ENCODE measurements at places on chromosomes 1 and 21.

DNA sequence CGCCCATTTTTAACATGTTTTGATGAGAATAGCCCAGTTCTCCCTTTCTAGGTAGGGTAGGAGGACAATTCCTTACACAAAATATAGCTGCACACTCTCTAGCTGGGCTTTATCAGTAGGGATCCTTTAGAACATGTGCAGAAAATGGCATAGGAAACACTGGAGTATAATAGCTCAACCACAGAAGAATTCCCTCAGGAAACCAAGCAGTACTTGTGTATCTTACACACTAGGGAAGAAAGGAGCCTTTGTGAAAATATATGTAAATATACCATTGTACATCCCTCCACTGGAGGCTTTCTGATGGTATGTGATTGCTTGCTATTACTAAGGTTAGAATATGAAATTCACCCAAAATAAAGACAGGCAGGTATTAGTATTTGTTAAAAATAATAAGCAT is 153.5 kb downstream of the LRRC40 start:
- DNase-seq = no peak
- H3K4me1 ChIP-seq = no peaks in the 10 kb centered on the region
- no peaks in the 10 kb centered on the region for H3K36me3 ChIP-seq
- H3K27ac ChIP-seq = no peak overlapping the region

- H3K4me1 ChIP-seq = peaks cover 7% of the 10 kb centered on the region
- DNase-seq = peak; percentile 94
- H3K36me3 ChIP-seq = no peaks in the 10 kb centered on the region
- peak within 1 kb of the TSS; percentile 92 for H3K27ac ChIP-seq
- H3K4me3 ChIP-seq = peak within 1 kb of the TSS; percentile 65
Observed at GRCh38 chr1:9128520-9129265, at the start of gene GPR157. Gene GPR157, minus strand, starts transcription at chr1:9129102. Its CDS starts 75 bp downstream, at chr1:9129027.

DNA sequence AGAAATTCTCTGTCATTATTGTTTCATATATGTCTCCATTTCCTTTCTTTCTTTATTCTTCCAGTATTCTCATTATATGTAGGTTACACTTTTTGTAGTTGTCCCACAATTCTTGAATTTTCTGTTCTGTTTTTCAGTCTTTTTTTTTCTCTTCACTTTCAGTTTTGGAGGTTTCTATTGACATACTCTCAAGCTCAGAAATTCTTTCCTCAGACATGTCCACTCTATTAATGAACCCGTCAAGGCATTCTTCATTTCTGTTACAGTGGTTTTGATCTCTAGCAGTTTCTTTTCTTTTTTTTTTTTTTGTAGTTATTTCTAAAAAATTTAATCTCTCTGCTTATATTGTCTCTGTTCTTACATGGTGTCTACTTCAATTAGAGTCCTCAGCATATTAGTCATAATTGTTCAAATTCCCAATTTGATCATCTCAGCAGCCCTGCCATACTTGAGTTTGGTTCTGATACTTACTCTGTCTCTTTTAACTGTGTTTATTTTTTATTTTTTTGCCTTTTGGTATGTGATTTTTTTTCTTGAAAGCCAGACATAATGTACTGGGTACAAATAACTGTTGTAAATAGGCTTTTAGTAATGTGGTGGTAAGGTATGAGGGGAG is 49.5 kb upstream of the KCNK2 start:
- no peak overlapping the region for H3K4me3 ChIP-seq
- no peak for DNase-seq
- no peaks in the 10 kb centered on the region for H3K36me3 ChIP-seq
- no peak overlapping the region for H3K27ac ChIP-seq
- no peaks in the 10 kb centered on the region for H3K4me1 ChIP-seq
- H3K27me3 ChIP-seq = no peaks in the 10 kb centered on the region

GRCh38 chr1:151967091-151967490 is 26.6 kb downstream of the S100A10 start:
- no peak for DNase-seq
- no peaks in the 10 kb centered on the region for H3K36me3 ChIP-seq
- no peak overlapping the region for H3K27ac ChIP-seq
- no peaks in the 10 kb centered on the region for H3K27me3 ChIP-seq
- peaks cover 9% of the 10 kb centered on the region for H3K4me1 ChIP-seq
- H3K4me3 ChIP-seq = no peak overlapping the region

DNA sequence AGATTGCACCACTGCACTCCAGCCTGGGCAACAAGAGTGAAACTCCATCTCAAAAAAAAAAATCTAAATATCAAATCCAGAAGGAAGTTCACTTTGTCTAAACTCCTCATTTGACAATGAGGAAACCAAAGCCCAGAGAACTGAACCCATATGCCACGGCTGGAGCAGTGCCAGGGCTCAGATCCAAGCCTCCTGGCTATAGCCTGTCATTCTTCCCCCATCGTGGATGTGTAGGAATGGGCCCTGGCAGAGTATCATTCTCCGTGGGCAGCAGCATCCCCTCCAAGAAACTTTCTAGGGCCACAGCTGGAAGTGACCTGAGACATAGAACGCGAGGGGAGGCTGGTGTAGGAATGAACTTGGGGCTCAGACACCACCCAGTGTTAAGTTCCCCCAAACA is 47.2 kb downstream of the CAPN9 start:
- no peaks in the 10 kb centered on the region for H3K27me3 ChIP-seq
- no peaks in the 10 kb centered on the region for H3K4me1 ChIP-seq
- H3K36me3 ChIP-seq = no peaks in the 10 kb centered on the region
- H3K4me3 ChIP-seq = no peak overlapping the region
- no peak for DNase-seq
